Endodermal cell (in vitro differentiated cells): ENCODE measurements at places on chromosomes 1 and 21. TPM values are rescaled to one million over a fixed set of nuclear protein-coding genes. Genes with fewer than 3 reads are reported as not detected.

DNA sequence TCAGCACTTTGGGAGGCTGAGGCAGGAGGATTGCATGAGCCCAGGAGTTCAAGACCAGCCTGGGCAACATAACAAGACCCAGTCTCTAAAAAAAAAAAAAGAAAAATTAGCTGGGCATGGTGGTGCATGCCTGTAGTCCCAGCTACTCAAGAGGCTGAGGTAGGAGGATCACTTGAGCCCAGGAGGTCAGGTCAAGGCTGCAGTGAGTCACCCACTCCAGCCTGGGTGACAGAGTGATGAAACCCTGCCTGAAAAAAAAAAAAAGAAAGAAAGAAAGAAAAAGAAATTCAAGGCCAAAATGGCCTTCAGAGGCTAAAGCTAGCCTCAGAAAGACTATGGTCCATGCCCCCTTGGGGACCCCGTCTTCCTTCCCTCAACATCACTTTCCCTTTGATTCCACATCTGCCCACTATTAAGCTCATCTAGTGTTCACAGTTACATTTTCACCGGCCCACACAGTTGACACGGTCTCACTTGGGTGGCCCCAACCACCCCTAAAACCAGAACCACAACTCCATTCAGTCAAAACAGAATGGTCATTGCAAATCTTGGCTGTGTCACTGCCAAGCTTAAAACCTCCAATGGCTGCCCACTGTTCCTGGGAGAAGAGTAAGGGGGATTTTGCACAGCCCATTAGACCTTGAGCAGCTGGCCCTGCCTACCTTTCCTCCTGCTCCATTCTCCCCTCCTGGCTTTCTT, 2.1 kb upstream of the CAPN8 start:
- no peak for DNase-seq
- no peak overlapping the region for H3K4me3 ChIP-seq
- H3K4me1 ChIP-seq, result no peaks in the 10 kb centered on the region
- no peak overlapping the region for H3K27ac ChIP-seq
- no peaks in the 10 kb centered on the region for H3K36me3 ChIP-seq

- H3K27ac ChIP-seq, result no peak overlapping the region
- H3K27me3 ChIP-seq, result no peaks in the 10 kb centered on the region
- DNase-seq, result no peak
- no peaks in the 10 kb centered on the region for H3K4me1 ChIP-seq
- H3K36me3 ChIP-seq, result no peaks in the 10 kb centered on the region
- H3K4me3 ChIP-seq, result no peak overlapping the region
Observed at GRCh38 chr1:151807766-151808165, 2.5 kb upstream of the LINGO4 start.

- peak; percentile 77 for DNase-seq
- H3K27ac ChIP-seq, result no peak overlapping the region
- H3K4me1 ChIP-seq, result no peaks in the 10 kb centered on the region
- no peaks in the 10 kb centered on the region for H3K27me3 ChIP-seq
- no peak overlapping the region for H3K4me3 ChIP-seq
Observed at GRCh38 chr21:36035381-36035791, 24.9 kb downstream of the SETD4 start.

- H3K4me3 ChIP-seq, result no peak overlapping the region
- H3K27me3 ChIP-seq, result no peaks in the 10 kb centered on the region
- no peak overlapping the region for H3K27ac ChIP-seq
Observed at GRCh38 chr21:38851101-38851500, 45.4 kb downstream of the ETS2 start.

The SLC50A1 gene
- total RNA-seq, result 25.1 and 27.4 TPM in 2 replicates

GRCh38 chr1:145960468-145961108, 2.8 kb upstream of the LIX1L start:
- peak overlapping the region; percentile 86 for H3K4me3 ChIP-seq
- H3K27ac ChIP-seq, result no peak overlapping the region
- H3K36me3 ChIP-seq, result no peaks in the 10 kb centered on the region
- peak; percentile 94 for DNase-seq

DNA sequence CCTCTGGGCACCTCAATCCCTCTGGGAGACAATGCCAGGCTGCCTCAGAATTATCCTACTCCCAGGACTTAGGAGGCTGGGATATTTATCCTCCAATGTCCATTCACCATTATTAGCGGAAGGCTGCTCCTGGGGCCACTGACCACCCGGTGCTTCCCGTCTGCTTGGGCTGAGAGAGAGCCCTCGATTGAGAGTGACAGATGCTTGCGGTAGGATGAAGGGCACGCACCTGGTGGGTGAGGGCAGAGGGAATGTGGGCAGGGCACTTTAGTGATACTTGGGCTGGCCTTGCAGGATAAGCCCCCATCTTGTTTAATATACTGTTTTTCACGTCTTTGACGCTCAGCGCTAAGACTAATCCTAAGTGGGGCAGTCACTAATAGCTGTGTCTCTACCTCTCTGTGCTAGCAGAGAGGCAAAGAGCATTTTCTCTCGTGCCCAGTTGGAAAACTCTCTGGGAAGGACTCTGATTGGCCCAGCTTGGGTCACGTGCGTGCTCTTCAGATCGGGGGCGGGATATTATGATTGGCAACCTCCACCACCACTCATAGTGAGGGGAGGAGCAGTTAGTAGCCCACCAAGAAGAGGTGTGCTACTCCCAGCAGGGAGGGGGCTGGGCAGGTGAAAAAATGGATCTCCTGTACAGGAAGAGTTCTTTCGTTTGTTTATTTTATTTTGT, 10.6 kb upstream of the PARS2 start:
- no peaks in the 10 kb centered on the region for H3K36me3 ChIP-seq
- H3K4me1 ChIP-seq, result no peaks in the 10 kb centered on the region
- DNase-seq, result peak; percentile 92
- H3K27ac ChIP-seq, result no peak overlapping the region
- peaks cover 7% of the 10 kb centered on the region for H3K27me3 ChIP-seq
- no peak overlapping the region for H3K4me3 ChIP-seq

DNA sequence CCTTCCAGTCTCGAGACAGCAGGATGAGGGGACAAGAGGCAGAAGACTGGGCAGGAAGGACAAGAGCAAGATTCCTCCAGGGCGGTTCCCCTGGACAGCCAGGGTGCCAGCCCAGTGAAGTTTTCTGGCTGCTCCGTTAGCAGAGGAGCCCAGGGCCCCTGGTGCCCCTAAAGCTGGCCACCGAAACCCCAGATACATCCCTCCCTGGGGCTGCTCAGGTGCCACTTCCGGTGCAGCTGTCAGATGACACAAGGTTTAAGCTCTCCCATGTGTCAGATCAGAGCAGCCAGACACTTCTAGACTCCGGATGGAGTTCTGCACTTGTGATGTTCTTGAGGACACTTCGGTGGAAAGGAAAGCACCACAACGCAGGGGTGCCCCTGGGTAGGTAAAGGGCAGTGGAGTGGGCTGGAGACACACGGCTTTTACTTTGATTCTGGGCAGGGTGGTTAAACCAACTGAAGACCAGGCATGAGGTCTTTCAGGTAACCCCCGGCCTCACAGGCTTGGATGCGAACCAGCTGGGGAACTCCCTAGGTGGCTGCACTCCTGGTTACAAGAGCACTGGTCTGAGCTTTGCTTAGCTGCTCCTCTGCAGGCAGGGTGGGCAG, 85.7 kb downstream of the ITPKB start:
- H3K4me1 ChIP-seq, result peaks cover 24% of the 10 kb centered on the region
- peak overlapping the region; percentile 92 for H3K27ac ChIP-seq
- no peaks in the 10 kb centered on the region for H3K27me3 ChIP-seq
- DNase-seq, result no peak
- peaks cover 4% of the 10 kb centered on the region for H3K36me3 ChIP-seq
- no peak overlapping the region for H3K4me3 ChIP-seq

GRCh38 chr1:231986631-231987336, 360.2 kb downstream of the DISC1 start:
- H3K27me3 ChIP-seq, result no peaks in the 10 kb centered on the region
- DNase-seq, result peak; percentile 45
- no peak overlapping the region for H3K4me3 ChIP-seq
- H3K4me1 ChIP-seq, result peaks cover 25% of the 10 kb centered on the region
- H3K27ac ChIP-seq, result peak overlapping the region; percentile 60

The ZC3H12A gene
- total RNA-seq, result 5.5 TPM in 2 replicates
